Fibroblast of skin of abdomen (primary cell): ENCODE measurements at places on chromosomes 2 and 18.

- DNase-seq, result peak; percentile 4
Measured at GRCh38 chr2:29139152-29139551, 23.9 kb downstream of the CLIP4 start.

- DNase-seq, result no peak
Measured at GRCh38 chr18:12441475-12442034, 33.8 kb downstream of the PRELID3A start.

GRCh38 chr2:84851876-84852275, 29.0 kb downstream of the TRABD2A start:
- DNase-seq, result no peak

- no peak for DNase-seq
Measured at GRCh38 chr2:110946902-110947301, 173.8 kb upstream of the BCL2L11 start.

DNA sequence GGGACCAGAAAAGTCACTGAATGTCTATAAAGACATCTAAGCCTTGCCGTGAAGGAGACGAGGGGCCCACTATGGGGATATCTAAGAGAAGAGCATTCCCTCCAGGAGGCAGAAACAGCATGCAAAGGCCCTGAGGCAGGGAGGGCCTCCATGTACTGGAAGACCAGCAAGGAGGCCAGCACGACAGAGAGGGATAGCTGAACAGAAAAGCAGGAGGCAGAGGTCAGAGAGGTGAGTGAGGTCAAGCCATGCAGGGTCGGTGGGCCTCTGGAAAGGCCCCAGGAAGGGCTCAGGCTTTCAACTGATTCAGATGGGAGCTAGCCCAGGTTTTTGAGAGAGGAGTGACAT, 5.7 kb downstream of the TRABD2A start:
- no peak for DNase-seq

DNA sequence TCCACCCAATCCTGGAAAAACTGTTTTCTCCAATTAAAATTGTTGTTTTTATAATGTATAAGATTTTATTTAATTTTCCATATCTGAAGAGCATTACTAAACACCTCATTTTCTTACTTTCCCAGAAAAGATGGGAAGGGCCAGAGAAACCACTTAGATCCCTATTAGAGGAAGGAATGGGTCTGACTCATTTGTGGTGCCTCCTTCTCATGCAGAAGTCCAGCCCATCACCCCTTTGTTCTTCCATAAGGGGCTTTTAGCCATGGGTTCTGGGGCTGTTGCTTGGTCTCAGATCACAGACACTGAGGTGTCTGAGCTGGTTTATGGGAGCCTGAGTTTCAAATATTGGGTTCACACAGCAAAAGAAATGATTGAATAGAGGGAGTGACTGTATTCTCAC, 152.2 kb downstream of the ESCO1 start:
- DNase-seq, result no peak

DNA sequence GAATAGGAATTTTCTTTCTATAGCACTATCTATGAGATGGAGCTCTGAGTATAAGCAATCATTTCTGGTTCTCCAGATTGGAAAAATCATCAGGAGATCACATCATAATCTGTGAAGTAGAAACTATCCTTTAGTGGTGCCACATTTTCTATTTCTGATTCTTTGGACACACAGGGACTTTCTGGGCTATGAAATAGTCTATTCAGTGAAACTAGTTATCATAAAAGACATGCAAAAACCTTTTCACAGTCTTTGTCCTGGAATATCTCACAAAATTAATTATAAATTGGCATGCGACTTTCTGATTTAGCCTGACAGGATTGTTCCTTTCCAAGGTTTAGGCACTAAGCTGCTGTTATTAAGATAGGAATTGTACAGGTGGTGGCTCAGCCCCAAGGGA, 428.6 kb downstream of the DLGAP1 start:
- no peak for DNase-seq

- no peak for DNase-seq
Measured at GRCh38 chr18:49846718-49847470, 33.6 kb upstream of the ACAA2 start.

- no peak for DNase-seq
Measured at GRCh38 chr2:30809938-30810337, 2.7 kb upstream of the CAPN13 start.

DNA sequence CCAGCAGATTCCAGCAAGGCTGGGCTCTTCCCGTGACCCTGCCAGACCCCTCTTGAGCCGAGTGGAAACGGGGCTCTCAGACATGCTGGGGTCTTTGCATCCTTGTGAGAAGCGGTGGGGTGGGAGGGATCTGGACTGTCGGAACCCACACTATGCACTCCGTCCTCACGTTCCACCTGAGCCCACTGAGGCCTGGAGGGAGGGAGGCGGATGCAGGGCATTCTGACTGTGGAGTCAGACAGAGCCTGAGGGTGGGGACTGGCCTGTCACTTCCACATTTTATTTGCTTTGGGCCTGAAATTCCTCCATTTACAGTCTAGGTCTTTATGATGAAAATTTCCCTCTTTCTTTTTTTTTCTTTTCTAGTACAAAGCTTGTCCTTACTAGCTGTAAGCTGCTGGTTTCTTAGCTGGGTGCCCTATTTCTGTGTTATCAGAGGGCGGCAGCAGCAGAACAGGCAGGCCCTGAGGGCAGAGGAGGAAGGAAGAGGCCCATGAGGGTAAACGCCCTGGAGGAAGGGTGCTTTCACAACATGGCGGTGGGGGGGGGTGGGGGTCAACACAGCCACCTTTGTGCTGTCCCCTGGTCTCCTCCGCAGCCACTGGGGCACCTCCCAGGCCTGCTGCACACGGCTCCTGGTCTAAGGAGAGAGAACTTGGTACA, 373.5 kb upstream of the MYT1L start:
- no peak for DNase-seq

- DNase-seq, result no peak
Measured at GRCh38 chr2:62188416-62188815, 7.5 kb upstream of the B3GNT2 start.

DNA sequence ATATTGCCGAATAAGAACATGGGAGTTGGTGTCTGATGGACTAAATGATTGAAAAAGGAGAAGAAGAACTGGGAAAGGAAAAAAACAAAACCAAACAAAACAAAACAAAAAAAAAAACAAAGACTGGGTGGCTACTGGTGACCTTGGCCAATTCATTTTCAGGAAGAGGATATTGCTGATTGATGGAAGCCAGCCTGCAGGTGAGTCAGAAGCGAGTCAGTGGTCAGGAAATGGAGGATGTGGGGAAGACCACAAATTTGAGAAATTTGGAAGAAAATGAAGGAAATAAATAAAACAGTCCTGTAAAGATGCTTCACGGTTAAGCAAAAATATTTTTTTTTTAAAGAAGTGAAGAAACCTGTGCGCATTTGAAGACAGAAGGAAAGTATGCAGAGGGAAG, 296.9 kb downstream of the ZNF521 start:
- DNase-seq, result peak; percentile 70

DNA sequence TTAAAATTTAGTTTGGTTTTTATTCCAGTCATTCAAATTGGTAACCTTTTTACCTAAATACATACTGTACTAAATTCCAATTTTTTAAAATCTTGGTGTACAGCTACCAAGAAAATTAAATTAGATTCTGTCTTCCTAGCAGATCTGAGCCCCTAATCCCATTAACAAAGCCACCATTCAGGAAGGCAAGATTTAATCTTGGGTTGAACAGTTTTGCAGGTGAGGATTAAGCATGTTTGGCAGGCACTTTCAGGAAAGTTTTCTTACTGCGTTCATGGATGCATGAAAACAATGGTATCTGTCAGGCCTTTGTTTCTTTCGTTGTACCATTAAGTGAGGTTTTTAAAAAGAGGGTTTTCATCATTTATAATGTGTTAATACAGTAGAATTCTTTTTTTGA, 32.8 kb downstream of the ITPRID2 start:
- no peak for DNase-seq

GRCh38 chr2:174337337-174338146, 2.8 kb downstream of the SP9 start:
- peak; percentile 74 for DNase-seq

- DNase-seq, result no peak
Measured at GRCh38 chr18:72999971-73000607, 132.3 kb upstream of the NETO1 start.

- no peak for DNase-seq
Measured at GRCh38 chr2:60479226-60480088, 74.0 kb downstream of the BCL11A start.

- DNase-seq, result no peak
Measured at GRCh38 chr2:24892928-24893327, 27.1 kb downstream of the ADCY3 start.

DNA sequence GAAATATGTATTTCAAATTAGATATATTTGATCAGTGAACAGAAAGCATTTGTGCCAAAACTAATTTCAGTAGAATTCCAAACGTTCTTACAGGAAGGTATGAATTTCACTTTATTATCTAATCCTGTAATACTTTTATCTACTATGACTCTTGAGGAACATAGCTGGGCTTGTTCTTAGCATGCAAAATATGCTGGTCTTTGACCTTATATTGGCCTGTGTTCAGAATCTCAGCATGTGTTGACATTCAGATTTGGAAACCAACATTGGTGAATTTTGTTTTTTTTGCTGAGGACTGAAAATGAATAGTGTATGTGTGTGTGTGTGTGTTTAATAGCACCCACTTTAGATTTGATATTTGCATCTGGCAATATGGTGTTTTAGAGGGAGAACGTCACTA, 112.2 kb downstream of the MEIS1 start:
- no peak for DNase-seq

GRCh38 chr18:46222710-46223360, 118.7 kb downstream of the HAUS1 start:
- no peak for DNase-seq

DNA sequence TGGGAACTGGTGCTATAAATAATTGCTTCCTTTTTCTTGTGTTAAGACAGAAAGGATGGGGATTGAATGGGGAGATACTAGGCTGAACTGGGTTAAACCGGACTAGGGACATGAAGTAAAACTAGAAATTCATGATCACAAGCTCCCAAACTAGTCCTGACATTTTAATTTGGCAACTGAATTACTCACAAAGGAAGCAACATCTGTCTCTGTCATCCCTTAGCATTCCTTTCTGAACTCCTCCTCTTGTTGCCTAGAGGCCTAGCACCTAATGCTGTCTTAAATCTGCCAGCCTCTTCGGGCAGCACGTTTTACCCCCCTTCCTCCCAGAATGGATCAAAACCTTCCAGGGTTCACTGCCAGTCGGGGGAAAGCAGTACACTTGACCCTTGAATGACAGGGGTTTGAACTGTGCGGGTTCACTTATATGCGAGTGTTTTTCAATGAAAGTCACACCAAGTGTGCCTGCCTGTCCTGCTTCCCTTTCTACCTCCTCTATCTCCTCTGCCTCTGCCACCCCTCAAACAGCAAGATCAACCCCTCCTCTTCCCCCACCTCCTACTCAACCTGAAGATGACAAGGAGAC, 8.2 kb downstream of the KCTD1 start:
- peak; percentile 57 for DNase-seq

GRCh38 chr2:112257575-112257974, 2.7 kb upstream of the ZC3H8 start:
- peak; percentile 16 for DNase-seq

- DNase-seq, result peak; percentile 24
Measured at GRCh38 chr2:120436885-120437603, 91.1 kb downstream of the INHBB start.

DNA sequence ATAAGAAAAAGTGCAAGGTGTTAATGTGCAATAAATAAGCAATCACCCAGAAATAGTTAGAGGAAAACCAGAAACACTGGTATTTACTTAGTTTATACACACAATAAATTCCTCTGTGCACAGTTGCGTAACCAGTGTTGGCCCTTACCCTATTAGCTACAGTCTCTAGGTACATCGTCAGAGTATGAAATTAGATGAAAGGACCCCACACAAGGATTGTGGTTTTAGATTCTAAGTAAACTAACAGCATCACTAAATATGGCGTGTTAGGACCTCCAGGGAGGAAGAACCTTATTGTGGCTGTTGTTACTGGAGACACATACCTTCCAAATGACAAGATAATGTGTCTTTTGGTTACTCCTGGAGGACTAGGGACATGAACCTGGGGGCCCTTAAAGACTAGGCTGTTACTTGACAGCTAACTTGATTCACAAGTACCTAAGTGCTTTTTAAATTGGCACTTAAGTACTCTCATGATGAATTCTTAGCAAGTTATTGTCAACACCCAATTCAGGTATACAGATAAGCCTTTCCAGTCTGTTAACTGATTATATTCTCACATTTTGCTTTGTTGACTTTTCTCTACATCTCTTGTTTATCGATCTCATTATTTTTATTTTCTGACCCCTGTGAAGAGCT, 115.3 kb downstream of the FEZ2 start:
- peak; percentile 78 for DNase-seq

DNA sequence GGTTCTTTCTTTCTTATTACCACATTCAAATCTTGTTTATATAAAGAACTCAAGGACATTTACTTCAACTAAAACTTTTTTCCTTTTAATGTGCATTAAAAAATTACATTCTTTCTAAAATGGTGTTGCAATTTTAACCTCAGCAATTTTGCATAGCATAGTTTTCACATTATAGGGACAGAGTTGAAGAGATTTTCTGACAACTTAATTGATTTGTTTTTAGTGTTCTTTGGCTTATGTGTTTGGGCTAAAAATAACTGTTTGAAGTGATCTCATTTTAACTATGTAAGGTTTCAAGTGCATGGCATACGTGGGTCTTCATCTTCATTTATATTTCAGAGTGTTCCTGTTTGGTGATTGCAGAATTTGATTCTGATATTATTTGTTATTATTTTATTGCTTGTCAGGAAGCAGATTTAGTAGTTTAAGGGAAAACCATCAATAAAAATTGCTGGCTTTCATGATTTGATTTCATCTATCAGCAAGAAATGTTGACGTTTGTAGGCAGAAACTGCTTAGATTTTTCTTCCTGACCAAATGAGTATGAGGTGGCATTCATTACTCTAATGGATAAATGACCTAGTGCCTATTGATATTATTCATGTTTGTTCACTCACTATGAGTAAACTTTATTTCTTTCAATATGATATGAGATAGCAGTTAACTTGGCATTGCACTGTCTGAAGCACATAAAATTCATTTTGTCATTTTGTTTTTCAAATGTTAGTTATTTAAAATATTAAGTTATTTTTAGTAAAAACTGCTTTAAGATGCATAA, 398.4 kb downstream of the NUP35 start:
- peak; percentile 36 for DNase-seq

DNA sequence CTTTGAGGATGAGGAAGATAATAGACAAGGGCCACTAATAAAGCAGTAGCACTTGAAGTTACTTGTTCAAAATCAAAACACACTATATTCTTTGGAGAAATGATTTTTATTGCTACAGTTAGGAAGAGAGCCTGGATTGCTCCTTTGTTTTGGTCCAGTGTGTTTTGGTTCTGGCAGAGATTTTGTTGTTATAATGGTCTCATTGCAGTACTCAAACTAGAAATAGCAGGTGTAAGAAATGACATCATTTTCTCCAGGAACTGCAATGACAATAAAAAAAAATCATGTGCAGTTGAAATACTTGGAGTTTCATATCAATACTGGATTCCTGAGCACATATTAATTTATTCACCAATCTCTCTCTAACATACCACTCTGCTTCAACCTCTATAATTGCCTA, 490.3 kb downstream of the CCDC85A start:
- DNase-seq, result no peak
